ENCODE measurements at places on chromosomes 2 and 18. TPM values are rescaled to one million over a fixed set of nuclear protein-coding genes. Genes with fewer than 3 reads are reported as not detected.

GRCh38 chr2:145755019-145755837, 1235.3 kb upstream of the ZEB2 start:
- no peak for DNase-seq

GRCh38 chr2:172323256-172323655, 104.1 kb upstream of the ITGA6 start:
- DNase-seq, result no peak

GRCh38 chr18:79707671-79708070, 28.1 kb downstream of the CTDP1 start:
- DNase-seq, result no peak

- DNase-seq, result no peak
Measured at GRCh38 chr2:76938153-76938552, 584.0 kb downstream of the LRRTM4 start.

GRCh38 chr2:231928481-231928880, 2.3 kb upstream of the NPPC start:
- peak; percentile 22 for DNase-seq

DNA sequence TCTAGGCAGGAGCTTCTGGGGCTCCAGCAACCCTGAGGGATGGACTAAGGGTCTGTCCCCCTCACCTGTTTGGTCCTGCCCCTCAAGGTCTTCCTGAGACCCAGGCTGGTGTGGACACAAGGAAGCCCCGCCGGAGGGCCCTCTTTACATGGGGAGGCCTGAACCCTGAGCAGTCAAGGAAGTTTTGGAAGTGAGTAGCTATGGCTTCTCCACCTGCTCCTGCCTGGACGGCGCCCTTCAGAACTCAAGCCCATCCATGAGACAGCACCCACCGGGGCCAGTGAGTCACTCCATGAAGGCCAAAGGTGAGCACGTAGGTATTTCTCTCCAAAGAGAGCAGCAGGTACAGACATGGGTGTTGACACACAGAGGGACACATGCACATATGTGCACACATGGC, 98.2 kb upstream of the CTDP1 start:
- no peak for DNase-seq

GRCh38 chr2:133940134-133940533, 313.7 kb upstream of the MGAT5 start:
- DNase-seq, result no peak

- no peak for DNase-seq
Measured at GRCh38 chr2:241914542-241914941, 45.0 kb downstream of the RTP5 start.

DNA sequence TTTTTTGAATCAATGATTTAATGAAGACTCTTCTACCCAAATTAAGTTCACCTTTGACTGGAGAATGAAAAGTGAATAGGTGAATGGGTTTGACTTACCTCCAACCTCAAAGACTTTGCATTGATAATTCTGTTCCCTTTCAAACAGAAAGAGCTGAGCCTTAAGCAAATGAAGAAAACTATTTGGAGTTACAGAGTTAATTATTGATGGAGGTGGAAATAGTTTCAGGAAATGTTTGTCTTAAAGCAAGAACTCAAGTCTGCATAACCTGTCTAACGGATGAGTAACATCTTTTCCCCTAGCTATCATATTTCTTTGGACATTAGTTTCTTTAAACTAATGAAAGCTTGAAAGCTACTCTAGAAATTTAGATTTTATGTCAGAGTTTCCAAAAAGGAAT, 166.5 kb downstream of the CERS6 start:
- no peak for DNase-seq

- DNase-seq, result no peak
Measured at GRCh38 chr2:237819231-237819630, 20.7 kb downstream of the RBM44 start.

- no peak for DNase-seq
Measured at GRCh38 chr2:48900321-48901014, 144.9 kb upstream of the LHCGR start.

DNA sequence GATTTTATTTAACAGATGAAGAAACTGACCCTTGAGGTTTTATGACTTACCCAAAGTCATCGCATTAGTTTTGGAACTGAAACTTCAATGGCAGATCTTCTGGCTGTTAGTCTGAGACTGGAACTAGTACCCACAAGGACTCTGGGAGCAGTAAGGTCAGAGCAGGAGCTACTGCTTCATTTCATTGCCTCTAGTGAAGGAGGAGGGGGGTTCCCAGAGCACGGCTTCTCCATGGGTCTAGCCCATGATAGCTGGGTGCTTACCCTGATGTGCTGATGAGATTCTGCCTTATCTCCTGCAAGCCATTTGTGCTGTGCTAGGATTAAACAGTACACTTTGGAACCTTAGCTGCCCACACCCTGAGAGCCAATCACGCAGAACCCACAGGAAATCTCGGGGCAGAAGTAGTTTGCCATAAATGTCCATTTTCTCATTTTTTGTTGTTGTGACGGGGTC, 5.4 kb upstream of the RNASEH1 start:
- DNase-seq, result no peak

DNA sequence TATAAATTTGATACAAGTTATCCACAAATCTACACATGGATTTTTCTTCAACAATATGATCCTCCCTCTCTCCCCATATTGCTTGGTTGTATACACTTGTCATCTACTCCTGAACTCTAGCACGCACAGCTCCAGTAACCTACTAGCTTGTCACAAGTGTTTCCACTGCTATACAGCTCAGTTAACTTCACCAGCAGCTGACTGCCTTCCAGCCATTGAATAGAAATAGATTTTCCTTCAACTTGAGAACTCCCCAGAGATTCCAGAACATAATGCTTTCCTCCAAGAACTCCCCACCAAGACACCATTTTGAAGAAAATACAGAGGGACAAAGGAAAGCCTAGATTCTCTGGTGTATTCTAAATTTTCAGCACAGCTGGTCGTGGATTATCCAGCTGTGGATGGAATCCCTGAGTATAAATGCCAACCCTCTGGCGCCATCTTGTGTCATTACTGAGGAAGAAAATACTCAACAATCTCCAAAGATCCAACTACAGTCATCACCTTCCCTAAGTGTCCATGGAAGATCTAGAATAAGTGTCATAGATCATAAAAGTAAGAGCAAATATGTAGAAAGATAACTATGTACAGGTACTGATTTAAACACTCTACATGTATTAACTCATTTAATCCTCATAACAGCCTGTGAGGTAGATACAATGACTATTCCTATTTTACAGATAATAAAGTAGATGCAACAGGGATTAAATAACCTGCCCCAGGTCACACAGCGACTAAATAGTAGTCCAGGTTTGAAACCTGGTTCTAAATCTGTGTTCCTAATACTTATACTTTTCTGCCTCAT, 156.7 kb downstream of the ARHGAP28 start:
- peak; percentile 73 for DNase-seq

DNA sequence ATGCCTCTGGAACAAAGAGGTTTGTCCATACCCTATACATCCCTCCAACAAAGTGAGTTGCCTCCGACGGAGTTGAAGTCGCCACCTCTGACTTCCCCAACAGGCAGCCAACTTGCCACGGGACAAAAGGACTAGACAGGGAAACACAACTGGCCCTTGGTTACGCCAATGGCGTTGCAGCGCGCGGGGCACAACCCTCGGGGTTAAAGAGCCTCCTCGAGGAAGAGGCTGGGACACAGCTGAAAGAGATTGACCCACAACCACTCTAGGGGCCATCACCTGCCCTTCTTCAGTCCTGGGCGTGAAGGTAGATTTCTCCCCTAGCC, 545 bp downstream of the GTF3C2 start:
- peak; percentile 78 for DNase-seq

DNA sequence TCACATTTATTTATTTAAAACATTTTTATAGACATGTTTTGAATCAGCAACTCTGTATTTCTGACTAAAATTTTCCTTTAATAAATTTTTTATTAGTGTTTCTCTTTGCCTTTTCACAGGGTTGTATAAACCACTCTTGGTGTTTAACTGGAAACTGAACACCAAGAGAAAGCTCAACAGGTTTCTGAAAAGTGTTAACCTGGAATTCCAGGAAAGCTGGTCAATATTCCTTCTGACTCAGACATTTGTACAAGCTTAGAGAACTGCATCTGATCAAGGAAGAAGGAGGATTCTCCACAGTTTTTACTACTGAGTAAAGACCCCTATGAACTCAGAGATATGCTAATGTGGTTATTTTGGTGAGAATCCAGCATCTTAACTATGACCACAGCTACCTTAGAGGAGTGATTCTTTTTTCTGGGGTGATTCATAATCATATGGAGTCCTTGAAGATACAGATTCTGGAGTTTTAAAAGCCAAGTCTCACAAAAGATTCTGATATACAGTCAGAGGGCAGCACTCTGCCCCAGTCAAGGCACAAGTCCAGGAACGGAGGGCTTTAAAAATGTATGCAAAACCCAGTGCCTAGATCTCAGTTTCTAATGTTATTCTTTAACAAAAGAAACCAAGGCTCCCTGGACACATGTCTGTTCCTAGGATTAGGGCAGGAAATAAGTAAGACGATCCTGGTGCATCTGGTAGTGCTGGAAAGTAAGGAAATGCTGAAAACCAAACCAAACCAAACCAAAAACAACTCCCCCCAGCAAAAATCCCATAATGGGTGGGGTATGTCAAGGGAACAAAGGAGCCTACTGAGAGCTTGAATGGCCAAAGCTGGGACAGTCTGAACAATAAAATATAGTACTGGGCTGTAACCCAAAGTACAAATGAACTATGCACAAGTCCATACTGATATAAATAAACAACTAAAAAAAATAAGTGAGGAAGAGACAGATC, 85.1 kb upstream of the FZD5 start:
- no peak for DNase-seq

DNA sequence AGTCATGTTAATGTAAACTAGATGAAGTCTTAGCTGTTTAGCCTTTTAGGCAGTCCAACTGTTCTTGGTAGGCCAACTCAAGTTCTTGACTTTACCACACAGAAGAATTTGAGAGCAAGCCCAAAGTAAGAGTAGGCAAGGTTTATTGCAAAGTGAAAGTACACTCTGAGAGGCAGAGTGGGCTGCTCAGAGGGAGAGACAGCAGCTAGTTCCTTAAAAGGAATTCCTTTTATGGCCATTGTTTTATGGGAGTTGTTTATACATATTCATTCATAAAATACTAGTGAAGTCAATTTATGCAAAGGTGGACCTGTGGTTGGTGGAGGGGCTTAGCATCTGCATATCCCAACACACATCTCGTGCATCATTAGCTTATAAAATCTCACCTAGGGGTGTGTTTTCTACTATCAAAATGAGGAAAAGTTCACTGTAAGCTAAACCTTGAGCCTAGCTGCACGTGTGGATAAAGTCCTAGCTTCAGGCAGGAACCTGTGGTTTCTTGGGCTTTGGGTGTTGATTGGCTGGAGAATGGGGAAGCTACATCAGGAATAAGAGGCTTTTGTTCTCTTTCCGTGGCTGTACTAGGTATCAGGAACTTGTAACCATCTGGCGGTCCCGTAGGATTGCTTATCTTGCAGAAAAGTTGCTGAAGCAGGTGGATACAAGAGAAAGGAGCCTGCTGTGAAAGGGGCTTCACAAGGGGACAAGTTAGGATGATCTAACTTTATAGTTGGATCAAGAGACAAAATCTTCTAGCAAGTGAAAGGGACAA, 110.4 kb upstream of the GULP1 start:
- no peak for DNase-seq

- no peak for DNase-seq
Measured at GRCh38 chr2:241454837-241455485, 53.4 kb downstream of the STK25 start.

DNA sequence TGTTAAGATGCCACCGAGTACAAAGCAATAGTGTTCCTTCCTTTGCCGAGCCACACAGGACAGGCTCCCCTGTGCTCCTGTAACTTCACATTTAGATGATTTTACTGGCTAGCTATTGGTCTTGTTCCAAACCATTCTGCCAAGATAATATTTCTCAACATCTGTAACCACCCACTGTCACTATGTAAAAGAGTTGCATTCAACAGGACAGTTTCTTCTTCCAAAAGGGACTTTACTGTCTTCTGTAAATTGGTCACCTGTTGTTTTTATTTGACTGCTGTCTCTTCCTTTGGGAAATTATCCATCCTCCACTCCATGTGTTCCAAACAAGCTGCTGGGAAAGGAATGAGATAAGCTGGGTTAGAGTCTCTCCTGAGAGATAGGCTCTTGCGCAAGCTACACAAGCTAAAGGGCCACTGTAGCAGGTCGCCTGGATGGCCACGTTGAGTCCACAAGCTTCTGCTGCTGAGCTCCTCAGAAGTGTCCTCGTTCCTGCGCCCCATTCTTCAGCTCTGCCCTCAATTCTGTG, 14.4 kb upstream of the BZW1 start:
- DNase-seq, result no peak

DNA sequence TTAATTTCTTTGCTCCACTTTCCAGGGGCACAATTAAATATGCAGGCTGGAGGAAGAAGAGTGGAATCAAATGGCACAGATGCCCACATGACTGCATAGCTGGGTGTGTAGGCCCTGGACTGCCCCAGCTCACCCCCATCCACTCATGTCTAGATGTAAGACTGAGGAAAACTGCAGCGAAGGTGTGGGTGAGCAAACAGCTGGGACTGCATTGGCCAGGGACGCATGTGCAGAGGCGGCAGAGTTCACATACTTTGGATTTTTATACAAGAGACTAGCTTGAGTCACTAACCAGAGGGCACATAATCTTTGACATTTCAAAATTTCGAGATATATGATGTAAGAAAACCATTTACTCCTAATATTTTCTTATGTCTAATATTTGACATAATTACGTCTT, 60.1 kb downstream of the SPIRE1 start:
- DNase-seq, result peak; percentile 71

DNA sequence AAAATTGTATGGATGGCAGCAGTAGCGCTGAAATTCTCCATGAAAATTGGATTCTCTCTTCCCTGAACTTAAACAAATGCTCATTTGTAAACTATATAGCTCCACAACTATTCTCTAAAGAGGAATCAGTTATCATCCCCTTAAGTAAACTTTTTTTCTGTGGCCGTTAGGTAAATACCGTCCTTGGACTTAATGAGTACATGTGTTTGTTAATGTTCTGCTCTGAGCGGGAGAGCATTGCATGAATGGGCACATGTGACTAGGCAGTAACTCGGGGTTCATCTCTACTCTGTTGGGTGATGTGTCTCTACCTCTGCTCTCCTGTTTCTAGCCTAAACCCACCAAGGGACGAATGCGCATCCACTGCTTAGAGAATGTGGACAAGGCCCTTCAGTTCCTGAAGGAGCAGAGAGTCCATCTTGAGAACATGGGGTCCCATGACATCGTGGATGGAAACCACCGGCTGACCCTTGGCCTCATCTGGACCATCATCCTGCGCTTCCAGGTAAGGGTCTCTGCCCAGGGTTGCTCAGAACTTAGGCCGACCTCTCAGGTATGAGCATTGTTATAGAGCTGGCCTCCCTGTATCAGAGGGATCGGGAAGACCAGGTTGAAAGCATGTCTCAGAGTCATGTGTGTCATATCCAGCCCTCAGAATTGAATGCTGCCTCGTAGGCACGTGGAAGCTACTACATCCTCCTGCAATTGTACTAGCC, 111.5 kb upstream of the EML6 start:
- DNase-seq, result no peak

The NOSTRIN gene
- total RNA-seq, result 4.5 TPM

The DLX2 gene
- not detected for total RNA-seq

The PDCD1 gene
- not detected for total RNA-seq

The ATG16L1 gene
- 39.3 TPM for total RNA-seq

The RTKN gene
- total RNA-seq, result 27.0 TPM

The LCT gene
- under 0.01 TPM for total RNA-seq

The LMAN2L gene
- 24.2 TPM for total RNA-seq

The PLEK gene
- total RNA-seq, result 0.17 TPM

The NYAP2 gene
- not detected for total RNA-seq

The ANKRD23 gene
- 1.5 TPM for total RNA-seq

Measured in dermis blood vessel endothelial cell (primary cell).